CD14-positive monocyte (primary cell): ENCODE measurements at places on chromosomes 5 and 9.
A peak's percentile ranks its signal among the peaks of the same experiment; 100 is the strongest.

DNA sequence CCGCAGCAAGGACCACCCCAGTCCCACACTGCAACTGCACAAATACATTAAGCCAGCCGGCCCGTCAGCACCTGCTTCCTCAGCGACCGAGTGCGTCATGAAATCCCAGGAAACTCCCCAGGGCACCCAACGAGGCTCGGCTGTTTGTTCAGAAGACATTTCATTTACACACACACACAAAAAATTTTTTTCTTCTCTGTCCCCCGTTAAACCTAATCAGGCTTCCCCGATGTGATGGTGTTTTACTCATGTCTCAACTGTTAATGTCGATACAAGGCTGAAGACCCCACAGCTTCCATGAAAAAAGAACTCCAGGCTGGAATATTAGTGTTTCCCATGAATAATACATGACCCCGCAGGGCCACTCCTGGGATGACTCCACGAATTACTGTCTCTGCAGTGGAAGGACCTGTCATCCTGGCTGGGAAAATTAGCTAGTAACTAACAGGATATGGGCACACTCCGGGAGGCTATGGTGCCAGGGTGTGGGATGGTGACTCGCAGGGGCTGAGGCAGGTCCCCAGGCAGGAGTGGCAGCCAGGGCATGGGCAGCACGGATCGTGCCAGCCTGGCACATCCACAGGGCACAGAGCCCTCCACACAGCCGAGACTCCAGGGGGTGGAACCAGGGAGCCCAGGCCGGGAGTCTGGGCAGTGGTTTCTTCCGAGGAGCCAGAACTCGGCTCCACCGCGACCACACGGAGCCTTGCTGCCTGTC is 102.4 kb downstream of the VAV2 start:
- no peak for DNase-seq
- H3K27ac ChIP-seq = no peak overlapping the region
- H3K36me3 ChIP-seq = peaks cover 12% of the 10 kb centered on the region
- no peaks in the 10 kb centered on the region for H3K4me1 ChIP-seq
- H3K4me3 ChIP-seq = no peak overlapping the region

DNA sequence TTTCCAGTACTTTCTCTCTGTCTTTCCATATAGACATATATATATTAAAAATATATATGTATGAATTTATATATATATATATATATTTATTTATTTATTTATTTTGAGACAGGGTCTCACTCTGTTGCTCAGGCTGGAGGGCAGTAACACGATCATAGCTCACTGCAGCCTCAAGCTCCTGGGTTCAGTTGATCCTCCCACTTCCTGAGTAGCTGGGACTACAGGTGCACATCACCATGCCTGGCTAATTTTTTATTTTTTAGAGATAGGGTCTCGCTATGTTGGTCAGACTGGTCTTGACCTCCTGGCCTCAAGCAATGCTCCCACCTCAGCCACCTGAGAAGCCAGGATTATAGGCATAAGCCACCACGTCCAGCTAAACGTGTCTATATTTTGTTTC is 210.1 kb downstream of the CD180 start:
- no peaks in the 10 kb centered on the region for H3K36me3 ChIP-seq
- H3K4me3 ChIP-seq = no peak overlapping the region
- DNase-seq = no peak

GRCh38 chr5:33659526-33660169 is 218.9 kb downstream of the TARS1 start:
- H3K4me3 ChIP-seq = no peak overlapping the region
- H3K27me3 ChIP-seq = no peaks in the 10 kb centered on the region
- H3K4me1 ChIP-seq = no peaks in the 10 kb centered on the region

DNA sequence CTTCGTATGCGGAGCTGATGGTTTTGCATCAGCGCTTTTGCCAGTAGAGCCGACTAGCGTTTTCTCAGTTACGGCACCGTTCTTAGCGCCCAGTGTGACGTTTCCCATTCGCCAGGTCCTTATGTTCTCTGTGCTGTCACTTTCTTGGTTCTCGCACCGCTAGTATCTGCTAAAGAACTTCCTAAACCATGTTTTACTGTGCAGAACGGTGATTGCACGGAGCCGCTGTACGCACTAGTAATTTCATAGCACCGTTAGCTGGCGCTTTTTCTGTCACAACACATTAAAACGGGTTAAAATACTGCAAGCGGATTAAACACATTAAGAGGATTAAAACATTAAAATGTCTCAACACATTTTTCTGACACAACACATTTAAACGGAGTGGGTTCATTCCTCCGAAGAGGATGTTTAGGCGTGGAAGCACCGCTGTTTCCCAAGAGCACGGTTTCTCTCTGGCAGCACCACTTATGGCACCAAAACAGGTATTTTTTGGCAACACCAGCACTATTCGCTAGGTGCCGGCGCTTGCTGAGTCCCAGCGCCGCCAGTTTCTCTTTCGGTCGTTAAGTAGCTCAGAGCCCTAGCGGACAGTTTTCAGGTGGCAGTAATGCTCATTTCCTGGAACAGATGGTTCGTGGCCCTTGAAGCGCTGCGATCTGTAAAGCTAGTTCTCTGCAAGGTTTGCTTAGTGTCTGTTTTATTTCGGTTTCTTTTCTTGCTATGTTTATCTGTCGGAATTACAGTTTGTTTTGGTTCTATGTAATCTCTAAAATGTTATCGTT is 20.3 kb downstream of the ANXA2R start:
- DNase-seq = peak; percentile 90
- no peaks in the 10 kb centered on the region for H3K36me3 ChIP-seq
- H3K4me1 ChIP-seq = peaks cover 18% of the 10 kb centered on the region
- H3K27ac ChIP-seq = peak overlapping the region; percentile 97
- no peaks in the 10 kb centered on the region for H3K27me3 ChIP-seq
- H3K4me3 ChIP-seq = peak overlapping the region; percentile 75

GRCh38 chr9:37381094-37381741 is 41.3 kb upstream of the GRHPR start:
- no peak for DNase-seq
- H3K27me3 ChIP-seq = no peaks in the 10 kb centered on the region
- H3K27ac ChIP-seq = no peak overlapping the region
- H3K4me1 ChIP-seq = no peaks in the 10 kb centered on the region
- H3K36me3 ChIP-seq = no peaks in the 10 kb centered on the region

DNA sequence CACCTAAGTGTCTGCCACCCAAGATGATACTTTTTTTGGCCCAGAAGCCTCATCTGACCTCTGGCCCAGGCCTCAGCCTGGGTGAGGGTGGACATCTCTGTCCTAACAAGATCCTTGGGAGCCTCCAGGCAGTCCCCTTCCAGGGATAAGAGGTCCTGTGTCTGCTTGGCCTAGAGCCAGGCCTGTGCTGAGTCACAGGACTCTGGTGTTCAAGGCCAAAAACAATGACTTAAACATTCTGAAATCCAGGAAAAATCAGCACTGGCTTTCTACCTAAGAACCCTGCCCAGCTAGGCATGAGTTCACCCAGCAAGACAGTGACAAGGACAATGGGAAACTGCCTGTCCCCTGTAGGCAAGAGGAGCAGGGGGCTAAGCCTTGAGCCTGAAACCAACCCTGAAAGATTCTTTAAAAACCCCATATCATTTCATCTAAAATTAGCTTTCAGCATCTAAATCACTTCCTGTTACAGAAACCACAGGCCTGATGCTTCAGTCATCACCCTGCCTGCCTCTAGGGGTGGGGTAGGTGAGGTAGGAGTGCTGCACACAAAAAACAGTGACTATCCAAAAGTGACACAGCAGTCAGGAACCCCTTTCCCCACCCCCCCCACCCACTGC is 29.9 kb downstream of the CSF2 start:
- no peak overlapping the region for H3K4me3 ChIP-seq
- H3K4me1 ChIP-seq = peaks cover 46% of the 10 kb centered on the region
- no peaks in the 10 kb centered on the region for H3K27me3 ChIP-seq

DNA sequence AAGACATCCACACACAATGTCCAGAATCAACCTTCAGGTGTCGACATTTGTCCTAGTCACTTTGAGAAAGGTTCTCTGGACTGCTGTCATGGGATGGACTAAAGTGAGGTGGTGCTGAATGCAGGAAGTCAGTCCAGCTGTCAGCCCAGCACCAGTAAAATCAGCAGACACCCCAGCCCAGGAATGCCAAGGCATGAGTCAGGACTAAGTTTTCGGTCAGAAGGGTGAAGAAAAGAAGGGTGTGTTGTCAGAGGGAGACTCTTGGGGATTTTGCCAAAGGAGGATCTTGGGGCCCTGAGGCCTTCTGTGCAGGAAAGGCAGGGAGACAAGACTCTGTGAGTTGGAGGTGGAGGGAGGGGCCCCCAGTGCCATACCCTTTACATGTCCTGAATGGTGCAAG is 69.0 kb upstream of the XPA start:
- no peak overlapping the region for H3K4me3 ChIP-seq
- H3K36me3 ChIP-seq = no peaks in the 10 kb centered on the region
- no peaks in the 10 kb centered on the region for H3K4me1 ChIP-seq
- DNase-seq = no peak
- H3K27me3 ChIP-seq = peaks cover 9% of the 10 kb centered on the region
- no peak overlapping the region for H3K27ac ChIP-seq

DNA sequence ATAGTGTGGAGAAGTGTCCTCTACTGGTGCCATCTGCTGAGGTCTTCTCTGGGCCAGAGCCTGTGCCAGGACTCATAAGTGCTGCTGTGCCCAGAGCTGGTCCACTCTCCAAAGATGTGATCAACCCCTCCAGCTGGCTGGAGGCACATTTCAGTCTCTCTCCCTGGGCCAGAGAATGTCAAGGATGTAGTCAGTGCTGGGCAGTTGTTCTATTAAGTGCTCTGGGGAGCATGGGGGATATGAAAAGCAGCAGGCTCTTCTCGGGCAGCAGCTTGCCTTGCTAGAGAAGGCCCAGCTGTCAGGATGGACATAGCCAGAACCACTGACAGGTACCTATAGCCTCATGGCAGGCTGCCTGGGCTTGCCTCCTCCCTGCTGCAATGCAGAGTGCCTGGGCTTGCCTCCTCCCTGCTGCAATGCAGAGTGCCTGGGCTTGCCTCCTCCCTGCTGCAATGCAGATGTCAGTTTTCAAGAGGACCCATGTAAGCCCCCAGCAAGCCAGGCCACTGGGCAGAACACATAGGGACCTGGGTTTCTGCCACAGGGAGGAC is 157.2 kb upstream of the PANK3 start:
- no peaks in the 10 kb centered on the region for H3K27me3 ChIP-seq
- no peak overlapping the region for H3K27ac ChIP-seq
- H3K36me3 ChIP-seq = no peaks in the 10 kb centered on the region
- no peak overlapping the region for H3K4me3 ChIP-seq
- no peaks in the 10 kb centered on the region for H3K4me1 ChIP-seq
- no peak for DNase-seq

- no peaks in the 10 kb centered on the region for H3K4me1 ChIP-seq
- H3K27ac ChIP-seq = no peak overlapping the region
- no peaks in the 10 kb centered on the region for H3K27me3 ChIP-seq
- H3K4me3 ChIP-seq = no peak overlapping the region
- DNase-seq = no peak
- no peaks in the 10 kb centered on the region for H3K36me3 ChIP-seq
Measured at GRCh38 chr5:39700523-39700922, 275.7 kb upstream of the DAB2 start.

GRCh38 chr5:9125852-9126251 is 420.0 kb downstream of the SEMA5A start:
- H3K4me3 ChIP-seq = no peak overlapping the region
- DNase-seq = no peak
- H3K27me3 ChIP-seq = no peaks in the 10 kb centered on the region

GRCh38 chr9:126326228-126327005 is at the start of gene MVB12B:
MVB12B (plus strand) TSS chr9:126326829; CDS start chr9:126326930, 101 bp downstream.
- peak; percentile 50 for DNase-seq
- no peaks in the 10 kb centered on the region for H3K27me3 ChIP-seq
- peak within 1 kb of the TSS; percentile 78 for H3K4me3 ChIP-seq
- no peaks in the 10 kb centered on the region for H3K36me3 ChIP-seq
- peak within 1 kb of the TSS; percentile 61 for H3K27ac ChIP-seq
- peaks cover 50% of the 10 kb centered on the region for H3K4me1 ChIP-seq

- no peak overlapping the region for H3K27ac ChIP-seq
- no peak overlapping the region for H3K4me3 ChIP-seq
- no peak for DNase-seq
- H3K4me1 ChIP-seq = no peaks in the 10 kb centered on the region
- no peaks in the 10 kb centered on the region for H3K36me3 ChIP-seq
Measured at GRCh38 chr5:136926073-136926472, 560.7 kb upstream of the TRPC7 start.

DNA sequence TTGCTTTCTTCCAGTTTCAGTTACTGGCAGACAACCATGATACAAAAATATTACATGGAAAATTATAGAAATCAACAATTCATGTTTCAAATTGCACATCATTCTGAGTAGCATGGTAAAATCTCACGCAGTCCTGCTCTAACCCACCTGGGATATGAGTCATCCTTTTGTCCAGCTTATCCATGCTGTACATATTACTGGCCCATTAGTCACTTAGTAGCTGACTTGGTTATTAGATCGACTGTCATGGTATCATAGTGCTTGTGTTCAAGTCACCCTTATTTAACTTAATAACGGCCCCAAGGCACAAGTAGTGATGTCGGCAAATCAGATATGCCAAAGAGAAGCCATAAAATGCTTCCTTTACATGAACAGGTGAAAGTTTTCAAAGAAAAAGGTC is 41.2 kb downstream of the NADK2 start:
- H3K4me3 ChIP-seq = no peak overlapping the region
- no peaks in the 10 kb centered on the region for H3K4me1 ChIP-seq
- H3K27me3 ChIP-seq = no peaks in the 10 kb centered on the region
- DNase-seq = no peak

DNA sequence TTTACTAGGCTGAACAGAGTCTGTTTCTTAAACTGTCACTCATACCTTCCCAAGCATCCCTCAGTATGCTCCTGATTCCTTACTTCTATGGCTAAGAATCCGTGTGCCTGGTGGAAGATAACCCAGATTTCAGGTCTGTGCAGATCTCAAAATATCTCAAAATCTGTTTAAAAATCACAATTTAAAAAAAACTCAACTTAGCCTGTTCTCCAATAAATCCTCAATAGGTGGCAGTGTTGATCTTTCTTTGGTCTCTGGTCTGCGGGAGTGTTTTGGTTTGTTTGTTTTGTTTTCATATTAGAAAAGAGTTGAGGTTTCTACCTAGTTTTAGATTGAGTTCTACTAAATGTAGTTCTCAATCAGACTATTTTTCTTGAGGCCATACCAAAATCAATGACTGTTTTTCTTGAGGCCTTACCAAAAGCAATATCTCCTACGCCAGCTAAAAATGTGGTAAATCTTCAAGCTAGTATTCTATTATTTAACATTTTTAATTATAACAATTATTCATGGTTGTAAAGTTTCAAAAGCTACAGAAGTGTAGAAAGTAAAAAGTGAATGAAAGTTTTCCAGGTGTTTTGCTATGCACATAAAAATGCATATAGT is 57.9 kb downstream of the TGFBR1 start:
- H3K4me3 ChIP-seq = no peak overlapping the region
- no peak for DNase-seq
- H3K36me3 ChIP-seq = no peaks in the 10 kb centered on the region

DNA sequence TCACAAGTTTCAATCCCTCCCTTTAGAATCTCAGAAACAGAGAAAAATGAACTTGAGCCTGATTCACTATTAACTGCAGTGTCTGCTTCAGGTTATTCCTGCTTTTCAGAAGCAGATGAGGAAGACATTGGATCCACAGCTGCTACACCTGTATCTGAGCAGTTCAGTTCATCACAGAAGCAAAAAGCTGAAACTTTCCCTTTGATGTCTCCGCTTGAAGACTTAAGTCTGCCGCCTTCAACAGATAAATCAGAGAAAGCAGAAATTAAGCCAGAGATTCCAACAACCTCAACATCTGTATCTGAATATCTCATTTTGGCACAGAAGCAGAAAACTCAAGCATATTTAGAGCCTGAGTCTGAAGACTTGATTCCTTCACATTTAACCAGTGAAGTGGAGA is 42.1 kb downstream of the CMYA5 start:
- H3K36me3 ChIP-seq = no peaks in the 10 kb centered on the region
- H3K4me3 ChIP-seq = no peak overlapping the region
- no peak overlapping the region for H3K27ac ChIP-seq
- H3K27me3 ChIP-seq = peaks cover 6% of the 10 kb centered on the region
